Daoy (cell line): ENCODE measurements at places on chromosomes 2 and 18. TPM values are rescaled to one million over a fixed set of nuclear protein-coding genes. Genes with fewer than 3 reads are reported as not detected.

SAG gene
- total RNA-seq, result not detected in 2 replicates

LOXL3 gene
- total RNA-seq, result 54.5 and 62.0 TPM in 2 replicates

- DNase-seq, result no peak
Observed at GRCh38 chr2:20449501-20450200, 2.8 kb downstream of the RHOB start.

- DNase-seq, result no peak
Observed at GRCh38 chr18:58580078-58580477, 48.8 kb downstream of the ALPK2 start.

DNA sequence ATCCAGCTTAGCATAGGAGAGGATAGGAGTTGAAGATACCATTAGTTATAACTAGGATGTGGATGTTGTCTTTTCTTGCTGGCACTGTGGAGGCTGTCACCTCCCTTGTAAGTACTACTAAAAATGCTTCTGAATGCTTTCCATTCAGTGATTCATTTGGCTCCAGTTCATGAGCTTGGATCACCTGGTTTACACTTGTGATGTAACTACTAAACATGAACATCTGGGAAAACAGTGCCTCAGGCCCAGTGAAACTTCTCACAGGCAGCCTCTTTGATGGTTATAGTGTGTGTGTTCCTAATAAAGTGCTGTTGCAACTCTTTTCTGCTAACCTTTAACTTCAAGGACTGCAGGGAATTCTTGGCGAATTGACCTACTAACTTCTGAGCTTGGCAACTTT is 13.0 kb upstream of the SLC9A2 start:
- no peak for DNase-seq

DNA sequence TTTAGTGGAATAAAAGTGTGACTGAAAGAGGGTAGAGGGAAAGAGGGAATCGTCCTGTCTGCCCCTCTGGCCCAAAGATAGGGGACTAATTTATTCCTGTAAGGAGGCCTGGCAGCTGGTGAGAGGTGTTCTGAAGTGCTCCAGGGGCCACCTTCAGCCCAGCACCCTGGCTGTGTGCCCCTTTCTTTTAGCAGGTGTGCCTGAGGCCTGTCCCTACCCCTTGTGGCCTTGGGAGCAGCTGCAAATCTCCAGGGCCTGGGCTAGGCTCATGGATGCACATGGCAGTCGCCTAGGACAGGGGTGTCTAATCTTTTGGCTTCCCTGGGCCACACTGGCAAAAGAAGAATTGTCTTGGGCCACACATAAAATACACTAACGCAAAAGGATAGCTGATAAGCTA is 37.3 kb downstream of the FHOD3 start:
- DNase-seq, result no peak

- DNase-seq, result no peak
Observed at GRCh38 chr2:194380011-194380410, 1277.0 kb upstream of the SLC39A10 start.

- no peak for DNase-seq
Observed at GRCh38 chr2:232493701-232494474, 6.3 kb upstream of the ECEL1 start.

DNA sequence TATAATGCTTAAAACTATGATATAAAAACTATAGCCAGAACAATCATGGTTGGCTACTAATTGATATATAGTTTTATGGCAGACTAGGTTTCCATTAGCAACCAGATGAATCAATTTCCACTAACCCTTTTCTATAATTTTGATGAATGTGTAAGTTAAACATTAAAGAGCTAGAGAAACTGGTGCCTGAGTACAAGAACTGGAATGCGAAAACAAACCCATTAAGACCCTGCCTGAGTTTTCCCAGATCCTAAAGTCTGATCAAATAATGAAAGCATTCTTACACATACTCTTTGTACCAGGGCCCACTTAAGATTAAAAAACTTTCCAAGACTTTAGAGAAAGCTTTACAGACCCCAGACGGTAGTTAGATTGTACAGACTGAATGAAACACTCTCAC is 21.3 kb downstream of the MRPL19 start:
- DNase-seq, result no peak

DNA sequence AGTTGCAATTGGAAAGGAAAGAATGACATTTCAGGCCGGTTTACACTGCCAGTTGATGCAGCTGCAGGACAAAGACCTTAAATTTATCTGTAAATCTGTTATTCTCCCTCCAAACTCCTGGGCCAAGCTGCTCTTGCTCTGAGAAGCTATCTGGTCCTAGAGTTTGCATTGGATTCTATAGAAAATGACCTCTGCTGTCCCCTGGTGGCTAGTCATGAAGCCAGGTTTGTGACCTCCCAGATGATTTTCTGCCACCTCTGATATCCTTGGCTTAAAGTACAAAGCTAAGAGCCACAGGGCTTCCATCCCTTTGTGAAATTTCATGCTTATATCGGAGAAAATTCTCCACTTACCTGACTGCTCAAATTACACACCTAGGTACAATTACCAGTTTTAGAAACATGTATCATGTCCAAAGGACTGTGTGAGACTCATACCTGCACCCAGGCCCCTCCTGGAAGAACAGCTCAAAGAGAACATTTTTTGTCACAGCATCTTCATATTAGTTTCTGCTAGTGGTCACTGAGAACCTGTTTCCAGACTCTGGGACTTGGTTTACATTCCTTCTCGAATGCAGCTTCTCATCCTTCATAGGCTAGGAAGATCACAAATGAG is 28.9 kb upstream of the IER3IP1 start:
- DNase-seq, result peak; percentile 19

DNA sequence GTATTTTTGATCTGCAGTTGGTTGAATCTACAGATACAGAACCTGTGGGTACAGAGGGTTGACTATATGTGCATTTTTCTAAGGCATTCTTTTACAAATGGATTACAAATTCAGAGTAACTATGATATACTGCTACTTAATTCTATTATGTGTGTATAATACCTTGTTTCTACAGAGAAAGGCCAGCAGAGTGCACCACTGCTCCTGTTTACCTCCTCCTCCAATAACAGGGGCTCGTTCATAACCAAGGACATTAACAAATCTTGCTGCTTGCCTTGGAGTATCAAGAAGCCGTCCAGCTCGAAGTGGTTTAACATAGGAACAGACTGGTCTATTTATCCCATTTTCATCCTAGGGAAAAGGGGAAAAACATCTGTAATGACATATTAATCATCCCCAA is 16.4 kb downstream of the CEP76 start:
- DNase-seq, result peak; percentile 4

GRCh38 chr18:38456253-38456652 is 890.7 kb upstream of the CELF4 start:
- DNase-seq, result no peak

DNA sequence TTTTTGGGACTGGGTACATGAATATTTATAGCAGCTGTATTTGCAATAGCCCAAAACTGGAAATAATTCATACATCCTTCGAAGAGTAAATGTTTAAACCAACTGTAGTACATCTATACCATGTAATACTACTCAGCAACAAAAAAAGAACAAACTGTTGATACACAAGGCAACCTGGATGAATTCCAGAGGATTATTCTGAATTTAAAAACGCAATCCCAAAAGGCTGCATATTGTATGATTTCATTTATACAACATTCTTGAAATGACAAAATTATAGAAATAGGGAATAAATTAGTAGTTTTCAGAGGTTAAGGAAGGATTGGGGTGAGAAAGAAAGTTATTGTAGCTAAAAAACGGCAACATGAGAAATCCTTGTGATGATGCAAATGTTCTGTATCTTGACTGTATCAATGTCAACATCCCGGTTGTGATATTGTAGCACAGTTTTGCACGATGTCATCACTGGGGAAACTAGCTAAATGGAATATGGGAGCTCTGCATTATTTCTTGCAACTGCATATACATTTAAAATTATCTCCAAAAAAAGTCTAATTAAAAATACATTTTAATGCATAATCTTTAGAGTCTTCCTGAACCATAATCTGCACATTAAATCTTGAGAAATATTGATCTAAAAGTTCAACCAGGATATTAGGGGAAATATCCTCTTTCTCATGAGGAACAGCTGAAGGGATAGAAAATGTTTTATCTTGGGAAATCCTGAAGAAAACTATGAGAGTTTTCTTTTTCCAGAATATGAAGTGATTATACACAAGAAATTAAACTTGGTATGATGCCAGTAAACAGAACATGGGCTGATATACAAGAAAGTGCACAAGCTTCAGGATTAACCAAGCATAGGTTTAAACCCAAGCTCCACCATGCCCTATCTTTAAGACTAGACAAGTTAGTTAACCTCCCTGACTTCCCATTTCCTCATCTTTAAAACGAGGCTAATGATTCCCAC is 21.9 kb downstream of the EVA1A start:
- no peak for DNase-seq

DNA sequence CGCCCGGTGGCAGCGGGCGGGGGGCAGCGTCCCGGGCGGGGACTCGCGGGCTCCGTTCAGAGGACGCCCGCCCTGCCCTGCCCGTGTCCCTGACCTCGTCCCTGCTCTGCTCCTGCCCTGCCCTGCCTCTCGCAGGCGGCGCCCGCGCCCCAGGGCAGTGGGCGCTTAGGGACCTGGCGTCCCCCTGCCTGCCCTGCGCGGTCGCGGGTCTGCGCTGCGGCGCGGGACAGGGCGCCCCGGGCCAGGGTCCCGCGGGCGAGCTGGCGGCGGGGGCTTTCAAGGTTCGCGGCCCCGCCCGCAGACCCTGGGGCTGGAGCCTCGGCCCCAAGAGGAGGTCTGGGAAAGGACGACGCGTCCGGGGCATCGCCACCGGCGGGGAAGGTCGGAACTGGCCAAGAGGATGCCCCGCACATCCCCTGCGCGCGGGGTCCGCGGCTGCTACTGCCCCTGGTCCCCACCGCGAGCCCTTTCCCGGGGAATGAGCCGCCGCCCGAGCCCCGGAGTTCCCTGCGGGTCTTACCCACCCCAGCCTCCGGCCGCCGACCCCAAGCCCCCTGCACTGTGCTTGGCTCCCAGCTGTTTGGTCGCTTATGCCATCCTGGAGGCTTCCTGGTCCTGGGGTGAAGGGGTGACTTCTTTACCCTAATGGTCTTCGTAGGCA is 679 bp downstream of the RNF144A start:
- peak; percentile 25 for DNase-seq

- DNase-seq, result no peak
Observed at GRCh38 chr2:73297586-73297985, 4.2 kb upstream of the EGR4 start.

- DNase-seq, result peak; percentile 45
Observed at GRCh38 chr18:49757513-49758262, 55.6 kb downstream of the ACAA2 start.
